ENCODE measurements at places on chromosomes 1 and 21. TPM values are rescaled to one million over a fixed set of nuclear protein-coding genes. Genes with fewer than 3 reads are reported as not detected.

FAM43B gene
- not detected for total RNA-seq

GNG12 gene
- total RNA-seq, result not detected

PDC gene
- total RNA-seq, result not detected

SLAMF9 gene
- not detected for total RNA-seq

C1orf185 gene
- total RNA-seq, result not detected

RSRP1 gene
- 395 TPM for total RNA-seq

ADAMTSL4 gene
- total RNA-seq, result 0.22 TPM

- H3K4me3 ChIP-seq, result no peak overlapping the region
- no peaks in the 10 kb centered on the region for H3K27me3 ChIP-seq
- no peaks in the 10 kb centered on the region for H3K36me3 ChIP-seq
- H3K27ac ChIP-seq, result no peak overlapping the region
Measured at GRCh38 chr1:199660071-199660470, 367.4 kb upstream of the NR5A2 start.

DNA sequence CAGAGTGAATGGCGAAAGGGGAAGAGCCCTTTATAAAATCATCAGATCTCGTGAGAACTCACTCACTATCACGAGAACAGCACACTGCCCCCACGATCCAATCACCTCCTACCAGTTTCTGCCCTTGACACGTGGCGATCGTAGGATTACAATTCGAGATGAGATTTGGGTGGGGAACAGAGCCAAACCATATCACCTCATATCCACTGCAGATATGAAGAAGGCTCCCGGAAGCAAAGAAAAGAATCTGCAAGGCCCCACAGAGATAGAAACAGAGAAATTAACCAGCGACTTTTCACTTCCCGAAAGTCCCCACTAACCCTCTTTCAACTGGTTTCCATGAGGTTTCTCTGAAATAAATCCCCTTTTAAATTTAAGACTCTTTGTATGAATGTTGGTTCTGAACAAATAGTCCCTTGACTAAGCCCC is 86.2 kb upstream of the IRF2BP2 start:
- no peak overlapping the region for H3K4me3 ChIP-seq
- no peak for DNase-seq
- no peaks in the 10 kb centered on the region for H3K27me3 ChIP-seq

DNA sequence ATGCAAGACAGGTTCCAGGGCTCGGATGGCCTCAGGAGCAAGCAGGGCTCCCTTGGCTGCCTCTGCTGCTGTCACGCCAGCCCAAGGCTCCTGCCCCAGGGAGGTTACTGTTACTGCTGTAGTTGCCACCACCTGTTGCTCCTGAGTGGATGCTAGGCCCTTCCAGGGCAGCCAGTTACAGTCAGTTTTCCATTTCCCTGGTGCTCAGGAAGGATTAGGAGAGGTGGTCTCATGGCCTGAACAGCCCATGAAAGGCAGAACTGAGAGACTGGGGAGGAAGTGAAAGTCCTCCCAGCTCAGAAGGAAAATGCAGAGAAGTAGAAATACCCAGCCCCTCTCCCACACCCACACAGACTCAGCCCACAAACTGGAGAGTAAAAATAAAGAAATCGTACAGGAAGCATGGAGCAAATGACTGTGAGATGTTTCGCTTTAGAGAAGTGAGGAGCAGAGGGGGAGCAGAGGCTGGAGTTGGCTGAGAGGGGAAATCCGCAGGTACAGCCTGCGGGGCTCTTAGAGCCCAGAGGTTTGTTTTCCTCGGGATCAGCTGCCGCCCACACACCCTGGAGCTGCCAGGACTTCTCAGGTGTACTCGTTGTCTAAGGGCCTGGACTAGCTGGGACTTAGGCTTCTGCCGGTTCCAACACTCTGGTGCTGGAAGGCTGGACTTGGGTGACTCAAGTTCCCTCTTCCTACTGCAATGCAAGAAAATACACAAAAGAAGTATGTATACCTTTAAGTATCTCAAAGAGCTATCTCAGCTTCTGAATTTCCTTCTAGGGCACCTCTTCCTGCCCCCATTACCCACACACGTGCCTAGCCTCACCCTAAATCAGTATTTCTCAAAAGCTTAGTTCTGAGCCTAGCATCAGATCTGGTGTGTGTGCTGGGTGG is 2.3 kb downstream of the IL6R start:
- H3K4me1 ChIP-seq, result peaks cover 92% of the 10 kb centered on the region
- H3K27ac ChIP-seq, result peak overlapping the region; percentile 92
- H3K27me3 ChIP-seq, result no peaks in the 10 kb centered on the region
- H3K4me3 ChIP-seq, result peak overlapping the region; percentile 89
- H3K36me3 ChIP-seq, result peaks cover 14% of the 10 kb centered on the region

GRCh38 chr1:19321071-19321470 is 8.9 kb downstream of the SLC66A1 start:
- no peaks in the 10 kb centered on the region for H3K27me3 ChIP-seq
- H3K36me3 ChIP-seq, result peaks cover 14% of the 10 kb centered on the region
- H3K27ac ChIP-seq, result no peak overlapping the region
- peaks cover 2% of the 10 kb centered on the region for H3K4me1 ChIP-seq
- no peak overlapping the region for H3K4me3 ChIP-seq

DNA sequence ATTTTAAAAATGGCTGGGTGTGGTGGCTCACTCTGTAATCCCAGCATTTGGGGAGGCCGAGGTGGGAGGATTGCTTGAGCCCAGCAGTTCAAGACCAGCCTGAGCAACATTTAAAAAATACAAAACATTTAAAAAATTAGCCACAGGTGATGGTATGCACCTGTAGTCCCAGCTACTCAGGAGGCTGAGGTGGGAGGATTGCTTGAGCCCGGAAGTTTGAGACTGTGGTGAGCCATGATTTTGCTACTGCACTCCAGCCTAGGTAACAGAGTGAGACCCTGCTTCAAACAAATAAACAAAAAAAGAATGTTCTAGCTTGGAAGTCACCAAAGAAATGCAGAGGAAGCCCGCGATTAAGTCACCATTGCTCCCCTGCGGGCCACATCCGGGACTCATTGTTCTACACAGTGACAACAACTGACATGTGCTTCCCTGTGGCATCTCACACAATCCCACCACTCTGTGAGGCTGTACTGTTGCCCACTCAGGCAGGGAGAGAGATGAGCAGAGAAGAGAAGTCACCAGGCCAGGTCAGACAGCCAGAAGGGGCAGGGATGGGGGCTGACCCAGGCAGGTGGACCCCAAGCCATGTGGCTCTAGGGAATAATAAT is 18.4 kb upstream of the SPATC1L start:
- no peak overlapping the region for H3K27ac ChIP-seq
- peaks cover 22% of the 10 kb centered on the region for H3K36me3 ChIP-seq
- no peak for DNase-seq
- H3K4me3 ChIP-seq, result no peak overlapping the region
- no peaks in the 10 kb centered on the region for H3K27me3 ChIP-seq

DNA sequence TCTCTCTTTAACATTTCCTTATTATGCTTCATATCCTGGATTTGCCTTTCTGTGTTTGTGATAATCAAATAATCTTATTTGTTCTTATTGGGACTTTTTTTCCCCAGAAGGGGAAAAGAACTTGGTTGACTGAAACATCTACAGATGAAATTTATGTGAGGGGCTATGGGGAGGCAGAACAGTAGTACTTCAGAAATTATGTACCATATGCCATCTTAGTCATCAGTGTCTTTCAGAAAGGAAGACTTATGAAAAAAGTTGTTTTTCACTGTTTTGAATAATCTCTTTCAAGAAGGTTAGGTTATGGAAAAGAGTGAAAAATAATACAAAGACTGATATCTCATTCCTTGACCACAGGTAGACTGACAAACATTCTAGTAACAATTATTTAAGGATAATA is 30.2 kb upstream of the TRAF5 start:
- no peaks in the 10 kb centered on the region for H3K27me3 ChIP-seq
- H3K27ac ChIP-seq, result no peak overlapping the region
- H3K36me3 ChIP-seq, result peaks cover 67% of the 10 kb centered on the region
- DNase-seq, result no peak
- no peaks in the 10 kb centered on the region for H3K4me1 ChIP-seq

DNA sequence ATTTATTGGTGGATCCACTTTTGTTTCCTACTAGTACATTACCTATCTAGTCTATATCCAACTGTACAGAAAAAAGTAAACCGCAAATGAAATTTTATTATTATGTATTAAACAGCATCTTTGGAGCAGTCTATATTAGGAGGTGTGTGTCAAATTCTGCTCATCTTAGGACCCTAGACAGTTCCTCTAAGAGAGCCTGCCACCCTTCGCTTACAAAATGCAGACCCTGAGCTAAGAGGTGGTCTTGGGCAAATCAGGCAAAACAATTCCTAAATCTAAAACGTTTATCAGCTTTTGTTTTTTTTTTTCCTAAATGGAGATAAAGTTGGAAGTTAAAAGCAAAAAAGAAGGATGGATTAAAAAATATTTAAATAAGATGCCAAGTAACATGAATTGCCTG is 85.3 kb downstream of the PBX1 start:
- no peaks in the 10 kb centered on the region for H3K27me3 ChIP-seq
- no peaks in the 10 kb centered on the region for H3K4me1 ChIP-seq
- no peak for DNase-seq

DNA sequence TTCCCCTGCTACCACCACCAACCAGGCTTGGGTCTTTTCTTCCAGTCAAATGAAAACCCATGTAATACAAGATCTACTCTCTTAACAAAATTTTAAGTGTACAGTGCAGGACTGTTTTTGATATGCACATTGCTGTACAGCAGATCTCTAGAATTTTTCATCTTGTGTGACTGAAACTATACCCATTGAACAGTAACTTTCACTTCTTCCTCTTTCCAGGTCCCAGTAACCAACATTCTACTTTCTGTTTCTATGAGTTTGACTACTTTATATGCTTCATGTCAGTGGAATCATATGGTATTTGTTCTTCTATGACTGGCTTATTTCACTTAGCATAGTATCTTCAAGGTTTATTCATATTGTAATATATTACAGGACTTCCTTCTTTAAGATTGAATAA is 45.3 kb upstream of the PLPPR4 start:
- no peaks in the 10 kb centered on the region for H3K36me3 ChIP-seq
- no peak overlapping the region for H3K27ac ChIP-seq
- DNase-seq, result no peak
- H3K4me1 ChIP-seq, result no peaks in the 10 kb centered on the region
- H3K4me3 ChIP-seq, result no peak overlapping the region
- no peaks in the 10 kb centered on the region for H3K27me3 ChIP-seq

DNA sequence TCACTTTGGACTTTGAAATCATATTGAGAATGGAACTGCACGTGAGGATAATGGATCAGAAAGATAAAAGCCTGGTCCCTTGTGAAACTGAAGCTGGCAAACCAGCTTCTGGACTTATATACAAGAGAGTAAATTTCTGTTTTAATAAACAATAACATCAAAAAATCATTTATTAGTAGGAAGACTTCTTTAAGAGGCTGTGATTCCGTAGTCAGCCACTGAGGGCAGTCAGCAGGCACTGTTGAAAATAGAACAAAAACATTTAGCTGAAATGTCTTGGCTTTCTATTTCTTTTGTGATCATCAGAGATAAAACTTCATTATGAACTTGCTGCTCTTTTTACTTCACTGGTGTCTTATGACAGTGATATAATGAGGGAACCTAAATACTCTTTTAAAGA is 489.4 kb downstream of the PCP4 start:
- DNase-seq, result no peak
- no peak overlapping the region for H3K4me3 ChIP-seq
- no peaks in the 10 kb centered on the region for H3K4me1 ChIP-seq

- no peak for DNase-seq
- no peaks in the 10 kb centered on the region for H3K27me3 ChIP-seq
- H3K4me3 ChIP-seq, result no peak overlapping the region
- H3K27ac ChIP-seq, result no peak overlapping the region
- H3K36me3 ChIP-seq, result peaks cover 21% of the 10 kb centered on the region
- H3K4me1 ChIP-seq, result no peaks in the 10 kb centered on the region
Measured at GRCh38 chr1:34844252-34844634, 15.3 kb downstream of the SMIM12 start.

GRCh38 chr1:1071486-1072298 is 2.4 kb downstream of the RNF223 start:
- H3K4me1 ChIP-seq, result peaks cover 18% of the 10 kb centered on the region
- DNase-seq, result no peak
- H3K27ac ChIP-seq, result no peak overlapping the region

GRCh38 chr1:226643177-226643576 is 94.6 kb downstream of the STUM start:
- peaks cover 98% of the 10 kb centered on the region for H3K36me3 ChIP-seq
- H3K27ac ChIP-seq, result peak overlapping the region; percentile 41
- H3K4me3 ChIP-seq, result no peak overlapping the region
- H3K4me1 ChIP-seq, result peaks cover 78% of the 10 kb centered on the region

GRCh38 chr1:91876040-91876470 is 9.9 kb downstream of the TGFBR3 start:
- DNase-seq, result no peak
- H3K36me3 ChIP-seq, result no peaks in the 10 kb centered on the region
- peaks cover 34% of the 10 kb centered on the region for H3K4me1 ChIP-seq
- no peak overlapping the region for H3K27ac ChIP-seq

- no peaks in the 10 kb centered on the region for H3K4me1 ChIP-seq
- H3K27me3 ChIP-seq, result no peaks in the 10 kb centered on the region
- no peak overlapping the region for H3K4me3 ChIP-seq
- no peak overlapping the region for H3K27ac ChIP-seq
- H3K36me3 ChIP-seq, result peaks cover 5% of the 10 kb centered on the region
Measured at GRCh38 chr1:43773821-43774220, 66.5 kb downstream of the ST3GAL3 start.

DNA sequence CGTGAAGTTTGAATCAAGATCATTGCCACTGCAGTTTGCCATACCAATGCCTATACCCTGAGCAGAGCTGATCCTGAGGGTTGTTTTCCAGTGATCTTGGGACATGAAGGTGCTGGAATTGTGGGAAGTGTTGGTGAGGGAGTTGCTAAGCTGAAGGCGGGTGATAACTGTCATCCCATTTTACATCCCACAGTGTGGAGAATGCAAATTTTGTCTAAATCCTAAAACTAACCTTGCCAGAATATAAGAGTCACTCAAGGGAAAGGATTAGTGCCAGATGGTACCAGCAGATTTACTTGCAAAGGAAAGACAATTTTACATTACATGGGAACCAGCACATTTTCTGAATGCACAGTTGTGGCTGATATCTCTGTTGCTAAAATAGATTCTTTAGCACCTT is 78.6 kb downstream of the FMN2 start:
- no peak overlapping the region for H3K27ac ChIP-seq
- H3K27me3 ChIP-seq, result no peaks in the 10 kb centered on the region
- H3K4me1 ChIP-seq, result no peaks in the 10 kb centered on the region
- H3K4me3 ChIP-seq, result no peak overlapping the region

DNA sequence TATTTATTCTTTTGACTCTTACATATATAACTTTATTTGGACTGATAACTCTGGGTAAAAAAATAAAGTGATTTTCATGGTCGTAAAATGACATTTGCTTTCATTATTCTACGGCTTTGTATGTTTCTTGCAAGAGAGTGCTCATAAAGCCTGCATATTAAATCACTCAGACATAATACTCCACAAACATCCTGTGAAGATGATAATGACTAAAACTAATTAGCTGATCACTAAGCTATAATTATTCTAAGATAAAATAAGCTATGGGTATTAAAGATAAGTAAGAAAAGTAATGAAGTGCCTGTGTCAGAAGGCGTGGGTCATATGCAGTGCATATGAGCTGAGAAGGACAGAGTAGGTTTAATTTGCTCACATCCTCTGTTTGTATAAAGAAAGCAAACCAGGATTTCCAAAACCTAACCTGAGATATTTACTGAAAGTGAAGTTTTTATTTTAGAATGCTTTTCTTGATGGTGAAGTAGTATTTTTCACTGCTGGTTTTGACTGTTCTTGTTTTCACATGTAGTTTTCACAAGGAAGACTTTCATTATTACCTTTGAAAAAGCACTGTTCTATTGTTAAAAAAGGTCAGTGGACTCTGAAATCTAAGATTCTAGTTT is 278.8 kb downstream of the AMY1C start:
- no peaks in the 10 kb centered on the region for H3K27me3 ChIP-seq
- H3K27ac ChIP-seq, result no peak overlapping the region
- no peak overlapping the region for H3K4me3 ChIP-seq
- H3K36me3 ChIP-seq, result no peaks in the 10 kb centered on the region
